ENCODE measurements at places on chromosomes 4 and X.

GRCh38 chr4:151865744-151866591 lies 105.2 kb upstream of the GATB start:
- DNase-seq = no peak

DNA sequence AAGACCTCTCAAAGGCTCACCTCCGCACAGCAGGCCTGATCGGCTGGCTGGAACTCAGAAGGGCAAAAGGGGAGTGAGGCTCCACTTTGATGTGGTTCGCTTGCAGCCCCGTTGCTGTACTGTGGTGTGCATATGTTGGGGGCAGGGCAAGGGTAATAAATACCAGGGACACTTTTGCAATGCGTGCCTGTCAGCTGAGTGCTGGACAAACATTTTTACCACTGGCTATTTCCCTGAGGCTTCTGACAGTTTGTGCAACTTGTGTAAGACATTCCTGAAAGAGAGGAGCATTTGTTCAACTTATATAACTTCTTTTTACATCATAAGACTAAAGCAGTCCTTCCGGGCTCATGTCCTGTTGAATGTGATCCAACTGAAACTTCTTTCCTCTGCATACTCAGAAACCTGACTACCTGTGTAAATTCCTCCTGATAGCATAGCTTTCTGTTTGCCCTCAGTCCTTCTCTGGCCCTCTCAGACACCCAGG lies 82.3 kb downstream of the SPRY1 start:
- peak; percentile 6 for DNase-seq

DNA sequence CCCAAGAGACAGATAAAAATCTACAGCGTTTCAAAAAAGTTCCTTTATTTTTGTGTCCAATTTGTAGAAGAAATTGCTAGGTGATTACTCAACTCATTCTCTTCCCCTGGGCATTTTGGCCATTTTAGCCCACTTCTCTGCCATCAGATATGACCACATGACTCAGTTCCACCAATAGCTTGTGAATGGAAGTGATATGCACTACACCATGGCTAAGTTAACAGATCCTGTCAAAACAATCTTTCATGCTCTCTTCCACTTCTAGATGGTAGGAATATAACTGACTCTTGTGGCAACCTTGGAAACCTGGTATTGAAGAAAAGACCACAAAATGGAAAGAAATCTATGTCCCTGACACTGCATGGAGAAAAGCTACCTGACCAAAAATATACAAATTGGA lies 26.2 kb upstream of the FREM3 start:
- no peak for DNase-seq

DNA sequence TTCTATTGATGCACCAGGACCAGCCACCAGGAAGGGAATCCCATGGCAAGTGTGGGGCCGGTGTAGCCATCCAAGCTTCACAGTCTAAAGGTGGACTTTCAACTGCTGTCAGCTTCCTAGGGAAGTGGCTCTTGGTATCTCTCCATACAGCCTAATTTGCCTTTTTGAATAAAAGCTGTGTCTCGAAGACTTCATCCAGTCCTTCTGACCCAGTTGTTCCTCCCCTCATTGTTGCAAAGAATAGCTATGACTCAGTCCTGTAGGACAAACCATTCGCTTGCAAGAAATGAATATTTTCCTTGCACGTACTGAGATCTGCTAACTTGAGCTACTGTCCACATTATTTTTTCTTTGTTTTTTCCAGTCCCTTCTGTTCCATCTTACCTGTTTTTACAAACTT lies 145.1 kb upstream of the CTSO start:
- peak; percentile 3 for DNase-seq

DNA sequence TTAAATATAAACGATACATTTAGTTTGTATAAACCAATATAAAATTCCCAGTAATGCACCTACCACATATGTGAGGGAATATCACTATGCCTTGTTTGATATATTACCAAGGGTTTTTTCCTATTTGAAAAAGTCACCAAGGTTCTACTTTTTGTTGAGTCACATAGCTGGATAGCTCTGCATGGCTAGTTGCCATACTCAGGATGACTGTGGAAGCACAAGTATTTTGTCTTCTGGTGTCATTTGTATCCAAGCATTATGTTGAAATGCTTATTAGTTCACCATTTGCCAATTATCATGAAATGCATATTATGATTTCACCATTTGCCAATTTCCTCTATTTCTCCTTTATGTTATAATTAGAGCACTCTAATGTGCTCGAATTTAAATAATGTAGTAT lies 162.7 kb upstream of the TTC29 start:
- peak; percentile 39 for DNase-seq

- DNase-seq = no peak
Measured at GRCh38 chr4:78592088-78592783, 40.7 kb downstream of the ANXA3 start.

GRCh38 chrX:79452881-79453280 lies 85.7 kb upstream of the ITM2A start:
- DNase-seq = no peak
